ENCODE measurements at places on chromosomes 2 and 18.

- DNase-seq: no peak
These were observed 41.8 kb downstream of the PTCD3 start for GRCh38 chr2:86147793-86148192.

GRCh38 chr2:85457877-85458316, 39.4 kb downstream of the SH2D6 start:
- no peak for DNase-seq

GRCh38 chr2:238155051-238155760, 3.6 kb upstream of the ERFE start:
- no peak for DNase-seq

DNA sequence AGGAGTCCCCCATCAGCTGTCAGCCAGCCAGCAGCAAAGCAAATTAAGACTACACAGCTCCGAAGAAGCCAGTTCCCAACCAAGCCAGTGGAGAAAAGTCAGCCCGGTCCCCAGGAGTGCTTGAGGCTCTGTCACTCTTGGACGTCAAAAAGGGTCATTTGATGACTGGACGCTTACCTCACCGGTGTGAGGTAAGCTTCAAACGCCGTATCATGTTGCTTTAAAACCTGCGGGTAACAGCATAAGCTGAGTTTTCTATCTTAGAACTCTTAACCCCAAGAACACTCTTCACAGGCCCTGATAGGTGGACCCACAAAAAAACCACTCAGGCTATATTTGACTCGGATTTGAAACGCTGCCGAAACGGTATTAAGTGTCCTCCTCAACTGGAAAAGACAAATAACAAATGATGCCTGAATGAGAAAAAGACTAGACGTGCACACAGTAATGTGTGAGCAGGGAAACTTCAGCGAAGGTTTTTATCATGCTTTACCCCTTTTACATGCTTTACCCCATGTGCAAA, 682 bp upstream of the LNPK start:
- DNase-seq: no peak
